COLO829 (cell line): ENCODE measurements at places on chromosomes 5 and 9.

DNA sequence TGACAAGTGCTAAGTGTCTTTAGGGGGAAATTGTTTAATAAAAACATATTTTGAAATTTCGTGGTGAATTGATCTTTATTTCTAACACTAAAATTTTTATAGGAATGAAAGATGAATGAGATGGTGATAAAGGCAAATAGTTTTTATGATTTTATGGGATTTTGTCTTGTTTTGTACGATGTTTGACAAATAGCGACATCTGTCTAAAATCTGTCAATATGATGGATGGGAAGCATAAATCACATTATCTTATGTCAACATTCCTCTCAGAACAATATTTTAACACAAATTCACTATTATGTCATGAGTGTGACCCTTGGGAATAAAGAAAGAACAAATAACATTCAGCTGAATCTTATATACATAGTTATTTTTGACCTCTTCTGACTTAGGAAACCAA, 852.0 kb upstream of the CDH6 start:
- no peak for DNase-seq

DNA sequence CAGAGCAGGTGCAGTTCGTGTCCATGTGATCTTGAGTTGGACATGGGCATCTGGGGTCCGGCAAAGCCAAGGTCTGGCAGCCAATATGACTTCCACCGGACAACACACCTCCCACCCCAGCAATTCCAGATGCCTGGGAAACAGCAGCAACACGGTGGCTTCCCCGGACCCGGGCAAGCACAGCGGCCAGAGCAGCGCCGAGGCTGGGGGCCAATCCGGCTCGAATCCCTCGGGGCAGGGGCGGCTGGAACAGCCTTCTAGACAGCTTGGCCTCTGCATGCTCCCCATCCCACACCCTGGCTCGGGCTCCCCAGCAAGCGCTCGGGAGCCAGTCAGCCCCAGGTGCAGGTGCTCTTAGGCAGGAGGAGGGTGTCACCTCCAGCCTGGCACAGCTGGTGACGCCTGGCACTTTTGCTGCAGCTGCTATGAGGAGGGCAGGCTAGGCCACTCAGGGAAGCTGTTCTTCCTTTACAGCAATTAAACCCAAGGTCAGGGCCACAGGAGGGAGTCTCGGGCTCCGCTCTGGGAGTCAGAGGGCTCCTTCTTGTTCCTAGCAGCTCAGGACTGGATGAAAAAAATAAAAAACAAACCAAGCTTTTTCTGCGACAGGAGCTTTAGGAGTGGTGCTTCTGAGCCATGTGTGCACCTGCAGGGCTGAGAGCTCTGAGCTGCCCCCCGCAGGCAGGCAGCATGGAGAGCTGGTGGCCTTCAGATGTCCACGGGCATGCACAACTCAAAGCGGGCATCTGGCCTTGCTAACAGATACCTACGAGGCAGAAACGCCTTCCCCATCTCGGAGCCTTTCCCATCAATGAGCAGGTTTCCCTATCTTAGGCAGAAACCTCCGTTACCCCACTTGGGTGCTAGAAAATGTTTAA, 28.2 kb downstream of the DBH start:
- no peak for DNase-seq

- DNase-seq = no peak
Measured at GRCh38 chr5:115578657-115579056, 23.6 kb downstream of the TICAM2 start.

DNA sequence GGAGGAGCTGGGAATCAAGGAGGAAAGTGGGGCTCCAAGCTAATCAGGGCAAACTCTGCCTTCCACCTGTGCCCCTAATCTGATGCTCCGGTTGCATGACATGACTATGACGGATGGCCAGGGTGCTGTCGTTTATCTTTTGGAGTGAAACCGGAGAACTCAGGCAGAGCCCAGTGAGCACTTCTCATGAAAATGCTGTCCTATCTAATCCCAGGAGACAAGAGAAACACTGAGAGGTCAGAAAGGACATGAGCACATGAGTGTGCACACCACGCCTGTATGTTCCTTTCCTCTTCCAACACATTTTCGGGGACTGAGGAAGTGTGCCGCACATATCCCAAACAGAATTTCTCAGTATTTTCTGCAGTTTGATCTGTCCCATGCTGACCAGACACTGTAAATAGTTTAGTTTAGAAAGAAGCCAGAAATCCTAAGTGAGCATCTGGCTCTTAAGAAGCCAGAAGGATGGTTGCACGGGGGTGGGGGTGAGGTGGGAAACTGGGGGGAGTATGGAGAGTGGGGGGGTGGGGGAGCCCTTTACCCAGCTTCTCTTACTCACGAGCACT, 217.1 kb downstream of the TSSK1B start:
- DNase-seq = no peak

DNA sequence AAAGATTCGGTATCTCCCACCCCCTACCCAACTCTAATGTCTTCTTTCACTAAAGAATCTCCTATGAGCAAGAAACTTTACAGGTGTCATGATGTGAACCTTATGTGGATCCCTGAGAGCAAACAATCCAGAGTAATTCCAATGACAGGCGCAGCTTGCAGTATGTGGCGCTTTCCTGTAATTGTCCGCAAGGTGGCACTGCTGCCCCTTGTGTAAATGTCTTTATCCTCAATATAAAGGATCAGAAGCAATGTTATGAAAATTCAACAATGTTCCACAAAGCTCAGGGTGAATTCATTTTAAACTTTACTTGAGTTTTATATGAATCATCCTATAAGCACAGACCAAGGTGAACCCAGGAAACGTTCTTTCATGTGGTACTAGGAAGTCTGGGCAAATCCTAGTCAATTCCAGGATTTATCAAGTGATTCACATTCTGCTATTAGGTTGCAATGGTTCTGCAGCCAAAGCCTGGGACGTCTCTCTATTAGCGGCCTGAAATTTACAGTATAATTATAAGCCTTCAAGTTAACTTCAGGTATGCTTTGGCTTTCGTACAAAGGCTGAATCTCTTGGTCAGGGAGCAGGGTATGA, 113.7 kb downstream of the TRPM6 start:
- DNase-seq = peak; percentile 77

DNA sequence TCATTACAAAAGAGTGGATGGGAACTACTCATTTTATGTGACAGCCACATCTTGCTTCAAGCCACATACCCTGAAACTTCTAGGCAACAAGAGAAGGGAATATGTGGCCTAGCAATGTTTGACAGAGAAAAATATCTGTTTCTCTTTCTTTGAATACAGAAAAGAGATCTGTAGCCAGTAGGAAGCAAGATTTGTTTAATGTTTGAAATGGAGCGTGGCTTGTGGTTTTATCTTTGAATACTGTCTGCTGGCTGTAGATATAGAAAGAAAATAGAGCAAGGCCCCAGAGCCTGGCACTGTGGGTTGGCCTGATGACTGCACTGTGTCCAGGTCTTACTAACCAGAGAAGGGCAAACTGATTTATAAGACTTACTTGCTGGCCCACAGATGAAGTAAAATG, 133.8 kb downstream of the ARHGEF28 start:
- DNase-seq = no peak

DNA sequence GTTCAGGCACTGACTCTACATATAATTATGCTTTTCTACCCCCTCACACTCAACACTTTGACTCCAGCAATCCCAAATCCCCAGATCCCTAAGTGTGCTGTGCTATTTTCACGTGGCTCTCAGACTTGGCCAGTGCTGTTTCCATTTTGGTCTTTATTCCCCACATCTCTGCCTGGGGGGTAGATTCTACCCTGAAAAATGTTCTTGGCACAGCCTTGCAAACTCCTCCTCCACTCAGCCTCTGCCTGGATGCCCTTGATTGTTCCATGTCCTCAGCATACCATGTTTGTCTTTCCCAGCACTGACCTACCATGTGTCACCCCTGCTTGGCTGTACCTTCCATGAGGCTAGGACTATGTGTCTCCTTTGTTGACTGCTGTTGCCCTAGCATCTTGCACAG, 43.0 kb downstream of the FXN start:
- no peak for DNase-seq

DNA sequence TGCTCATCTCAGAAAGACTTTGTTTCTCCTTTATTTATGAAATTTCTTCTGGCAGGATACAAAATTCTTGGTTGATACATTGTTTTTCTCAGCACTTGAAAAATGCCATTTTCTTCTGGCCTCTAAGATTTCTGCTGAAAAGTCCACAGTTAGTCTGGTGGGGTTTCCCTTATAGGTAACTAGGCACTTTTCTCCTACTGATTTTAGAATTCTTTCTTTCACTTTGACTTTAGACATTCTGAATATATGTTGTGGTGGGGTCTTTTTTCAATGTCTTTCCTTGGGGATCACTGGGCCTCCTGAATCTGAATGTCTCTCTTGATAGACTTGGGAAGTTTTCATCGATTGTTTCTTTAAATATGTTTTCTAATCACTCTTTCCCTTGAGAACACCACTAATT, 79.6 kb downstream of the CETN3 start:
- DNase-seq = no peak

GRCh38 chr9:86353655-86354010, 577 bp downstream of the TUT7 start:
- DNase-seq = peak; percentile 55

DNA sequence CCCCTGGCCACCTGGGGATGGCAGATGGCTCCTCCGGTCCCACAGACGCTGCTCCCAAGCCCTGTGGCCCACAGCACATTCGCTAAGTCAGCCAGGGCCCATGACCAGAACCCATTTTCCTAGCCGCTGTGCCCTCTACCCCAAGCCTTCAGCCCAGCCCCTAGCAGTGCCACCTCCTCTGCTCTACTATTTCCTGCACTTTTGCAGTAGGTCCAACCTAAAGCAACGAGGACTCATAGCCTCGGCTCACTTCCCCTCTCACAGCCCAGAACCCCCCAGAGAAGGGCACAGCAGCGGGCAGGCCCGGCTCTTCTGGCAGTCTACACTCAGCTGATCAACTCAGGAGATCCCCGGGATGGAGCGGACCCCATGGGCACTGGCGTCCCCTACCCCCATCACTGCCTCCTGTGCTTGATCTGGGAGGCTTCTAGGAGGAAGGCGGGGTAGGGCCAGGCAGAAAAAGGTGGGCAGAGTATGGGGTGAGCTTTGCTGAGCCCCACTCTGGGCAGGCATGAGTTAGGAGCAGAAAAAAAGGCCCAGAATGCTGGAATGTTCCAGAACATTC, 111.2 kb downstream of the ZNF354C start:
- DNase-seq = no peak

DNA sequence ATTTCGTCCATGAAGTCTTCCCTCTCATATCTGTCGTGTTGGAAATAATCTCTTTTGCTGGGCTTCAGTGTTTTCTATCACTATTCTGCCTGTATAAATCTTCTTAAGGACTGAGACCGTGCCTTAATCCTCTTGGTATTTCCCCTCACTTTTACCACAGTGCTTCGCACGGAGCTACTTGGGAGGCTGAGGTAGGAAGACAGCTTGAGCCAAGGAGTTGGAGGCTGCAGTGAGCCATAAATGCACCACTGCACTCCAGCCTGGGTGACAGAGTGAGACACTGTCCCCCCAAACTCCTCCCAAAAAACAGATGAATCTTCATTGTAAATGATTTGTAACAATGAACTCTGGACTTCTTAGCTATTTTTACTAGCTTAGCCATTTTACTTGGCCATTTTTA, 57.8 kb downstream of the PHAX start:
- DNase-seq = no peak

GRCh38 chr5:62473209-62473608, 60.6 kb downstream of the IPO11 start:
- no peak for DNase-seq

DNA sequence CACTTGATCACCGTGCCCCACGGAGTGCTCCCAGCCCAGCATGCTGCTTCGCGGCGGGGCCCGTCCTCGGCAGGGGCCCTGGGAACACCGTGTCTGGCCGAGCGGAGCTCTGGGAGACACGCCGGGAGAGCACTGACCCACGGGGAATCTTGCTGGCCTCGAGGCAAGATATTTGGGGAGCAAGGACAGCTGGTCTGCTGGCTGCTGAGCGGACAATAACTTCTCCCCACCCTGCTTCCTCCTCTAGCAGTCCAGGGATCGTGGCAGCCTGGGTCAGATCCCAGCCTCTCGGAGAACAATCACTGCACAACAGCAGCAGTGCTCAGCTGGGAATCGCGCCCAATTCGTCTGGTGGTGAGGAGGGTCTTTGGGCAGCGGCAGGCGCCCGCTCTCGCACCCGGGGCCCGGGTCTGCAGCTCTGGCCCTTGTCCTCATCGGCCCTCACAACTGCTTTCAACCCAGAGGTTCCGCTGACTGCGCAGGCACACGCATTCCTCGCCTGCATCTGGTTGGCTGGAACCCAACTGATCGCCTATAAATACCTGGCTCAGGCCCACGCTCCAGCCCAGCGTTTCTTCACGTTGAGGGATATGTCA, 43.4 kb downstream of the DBH start:
- no peak for DNase-seq

GRCh38 chr5:164256954-164257353, 751.5 kb downstream of the MAT2B start:
- DNase-seq = no peak

GRCh38 chr5:14956423-14957046, 85.0 kb upstream of the ANKH start:
- DNase-seq = no peak

DNA sequence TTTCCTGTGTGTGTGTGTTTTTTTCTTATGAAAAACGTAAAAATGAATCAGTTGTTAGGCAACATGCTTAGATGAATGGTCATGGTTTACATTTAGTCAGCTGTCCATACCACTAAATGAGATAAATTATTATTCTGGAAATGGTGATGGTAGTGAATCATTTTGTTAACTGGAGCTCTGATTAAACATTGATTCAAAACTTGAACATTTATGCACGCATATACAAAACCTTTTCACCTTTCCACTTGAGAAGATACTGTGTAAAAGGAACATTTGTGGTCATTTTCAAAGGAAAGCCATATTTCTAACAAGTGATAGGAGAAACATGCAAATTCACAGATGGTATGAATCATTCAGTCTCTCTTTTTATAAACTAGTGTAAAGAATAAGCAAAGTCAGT, 162.0 kb downstream of the SLC25A46 start:
- no peak for DNase-seq

DNA sequence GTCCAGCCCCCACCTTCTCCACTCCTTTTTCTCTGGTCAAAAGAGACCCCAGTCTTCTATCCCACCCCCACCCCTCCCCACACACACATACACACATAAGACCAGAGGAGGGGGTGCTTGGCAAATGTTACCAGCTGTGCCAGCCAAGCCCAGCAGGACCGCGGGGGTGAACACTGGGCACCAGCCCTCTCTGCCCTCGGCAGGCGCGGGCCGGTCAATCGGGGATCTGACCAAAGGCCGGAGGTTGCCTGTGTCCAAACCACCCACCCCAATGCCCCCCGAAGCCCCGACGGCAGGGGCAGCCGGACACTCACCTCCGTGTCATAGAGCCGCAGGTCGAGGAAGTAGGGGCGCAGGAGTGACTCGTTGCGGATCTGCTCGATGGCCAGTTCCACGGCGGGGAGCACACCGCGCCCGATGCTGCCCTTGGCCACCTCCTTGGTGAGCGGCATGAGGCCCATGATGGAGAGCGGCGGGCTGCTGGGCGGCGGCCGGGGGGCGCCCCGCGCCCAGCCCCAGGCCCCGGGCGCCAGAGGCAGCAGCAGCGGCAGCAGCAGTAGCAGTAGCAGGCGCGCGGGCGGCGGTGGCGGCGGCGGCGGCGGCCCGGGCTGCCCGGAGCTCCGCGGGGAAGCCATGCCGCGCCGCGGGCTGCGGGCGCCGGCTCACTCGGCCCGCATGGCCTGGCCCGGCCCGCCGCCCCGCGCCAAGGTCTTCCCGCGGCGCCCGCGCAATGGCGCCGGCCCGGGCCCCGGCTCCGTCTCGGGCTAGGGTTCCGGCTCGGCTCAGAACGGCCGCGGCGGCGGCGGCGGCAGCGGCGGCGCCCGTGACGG, 417 bp downstream of the GABBR2 start:
- no peak for DNase-seq
